Islet precursor cell (in vitro differentiated cells): ENCODE measurements at places on chromosomes 5 and 9.

DNA sequence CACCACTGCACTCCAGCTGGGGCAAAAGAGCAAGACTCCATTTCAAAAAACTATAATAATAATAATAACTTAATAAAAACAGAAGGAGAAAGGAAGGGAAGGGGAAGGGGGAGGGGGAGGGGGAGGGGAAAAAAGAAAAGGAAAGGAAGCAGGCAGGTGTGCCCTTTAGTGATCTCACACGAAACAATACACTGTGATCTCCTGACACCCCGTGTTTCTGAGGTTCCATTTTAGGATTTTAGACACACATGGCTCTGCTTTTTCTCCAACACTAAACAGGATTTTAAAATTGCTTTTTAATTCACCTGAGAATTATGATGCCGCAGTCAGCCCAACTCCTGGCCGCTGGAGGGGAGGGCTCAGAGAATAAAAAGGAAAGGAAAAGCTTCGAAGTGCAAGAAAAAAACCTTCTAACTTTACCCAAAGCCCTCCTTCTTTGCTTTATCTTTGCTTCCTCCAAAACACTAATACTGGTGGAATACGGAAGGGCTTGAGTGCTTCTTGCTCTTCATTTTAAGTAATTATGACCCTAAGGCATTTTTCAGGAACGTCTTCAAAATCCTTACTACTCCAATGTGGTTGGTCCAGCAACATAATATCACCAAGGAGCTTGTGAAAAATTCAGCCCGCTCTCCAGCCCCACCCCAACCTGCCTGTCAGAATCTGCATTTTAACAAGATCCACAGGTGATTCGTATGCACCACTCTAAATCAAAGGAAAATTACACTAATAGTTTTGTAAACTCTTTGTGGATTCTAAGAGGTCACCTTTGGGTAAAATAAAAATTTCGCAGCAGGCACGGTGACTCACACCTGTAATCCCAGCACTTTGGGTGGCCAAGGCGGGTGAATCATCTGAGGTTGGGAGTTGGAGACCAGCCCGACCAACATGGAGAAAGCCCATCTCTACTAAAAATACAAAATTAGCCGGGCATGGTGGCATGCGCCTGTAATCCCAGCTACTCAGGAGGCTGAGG, 66.0 kb downstream of the MYO10 start:
- no peak for DNase-seq

DNA sequence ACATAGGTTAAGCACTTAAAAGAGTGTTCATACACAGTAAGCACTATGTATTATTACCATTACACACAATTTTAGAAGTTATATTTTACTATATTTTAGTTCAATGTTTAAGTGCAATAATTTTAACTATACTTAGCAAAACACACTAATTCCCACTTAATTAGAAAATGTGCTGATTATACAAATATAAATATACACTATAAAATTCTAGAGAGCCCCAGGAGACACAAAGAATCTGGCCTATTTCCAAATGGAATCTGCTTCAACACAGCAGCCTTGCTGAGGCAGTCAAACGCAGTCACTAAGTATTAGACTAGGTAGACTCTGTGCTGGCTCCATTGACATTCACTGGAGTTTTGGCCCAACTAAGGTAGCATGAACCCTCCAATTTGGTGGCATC, 160.9 kb downstream of the CETN3 start:
- no peak for DNase-seq

DNA sequence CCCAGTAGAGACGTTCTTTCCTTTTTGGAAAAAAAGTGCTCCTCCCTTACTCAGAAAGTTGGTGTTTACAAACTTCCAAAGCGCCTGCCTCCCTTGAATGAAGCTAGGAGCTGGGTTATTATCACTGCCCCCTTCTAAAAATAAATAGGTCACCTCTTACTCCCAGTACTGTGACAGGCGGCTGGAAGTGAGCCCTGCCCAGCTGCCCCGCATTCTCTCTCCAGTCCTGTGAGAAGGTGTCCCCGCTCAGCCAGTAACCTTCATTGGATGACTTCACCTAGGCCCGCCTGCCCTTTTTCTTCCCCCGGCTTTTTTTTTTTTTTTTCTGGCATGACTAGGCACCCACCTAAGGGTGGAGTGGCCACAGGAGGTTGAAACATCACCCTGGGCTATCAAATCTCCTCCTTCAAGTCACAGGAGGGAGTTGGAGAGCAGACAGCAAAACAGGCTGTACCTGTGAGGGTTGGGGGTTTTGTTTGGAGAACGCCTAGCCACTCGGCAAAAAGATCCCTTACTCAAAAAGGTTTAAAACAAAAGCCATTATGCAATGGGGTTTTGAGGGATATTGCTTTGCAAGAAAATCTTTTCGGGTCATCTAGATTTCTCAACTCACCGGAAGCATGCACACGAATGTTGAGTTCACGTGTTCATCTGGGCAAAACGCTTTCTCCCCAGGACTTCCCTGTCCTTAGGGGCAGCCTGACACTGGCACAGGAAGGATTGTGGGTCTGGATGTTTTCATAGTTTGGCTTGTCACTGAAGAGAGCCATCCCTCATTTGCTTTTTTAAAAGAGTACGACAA, 43.3 kb upstream of the ZNF622 start:
- DNase-seq: peak; percentile 87

GRCh38 chr9:103928442-103928841, 165.7 kb upstream of the SMC2 start:
- DNase-seq: no peak

DNA sequence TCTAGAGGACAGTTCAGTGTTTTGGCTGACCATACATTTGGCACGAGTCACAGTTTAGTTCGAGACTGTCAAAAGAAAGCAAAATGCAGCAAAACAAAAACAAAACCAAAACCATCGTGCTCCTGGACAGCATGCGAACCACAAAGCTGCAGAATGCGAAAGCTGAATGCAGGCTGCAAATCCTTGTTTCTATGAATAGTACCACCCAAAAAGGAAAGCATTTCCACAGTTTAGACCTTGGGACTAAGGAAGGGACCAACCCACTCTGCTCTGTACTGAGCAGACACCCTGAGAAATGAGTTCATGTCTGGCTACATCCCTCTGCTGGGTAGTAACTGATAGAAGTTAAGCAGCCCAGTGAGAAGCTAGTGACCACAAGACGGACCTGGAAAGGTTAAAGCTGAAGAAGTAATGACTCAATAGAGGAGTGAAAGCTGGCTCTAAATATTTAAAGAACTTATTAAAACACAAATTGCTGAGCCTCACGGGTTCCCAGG, 3.9 kb downstream of the GCNT4 start:
- peak; percentile 66 for DNase-seq

- DNase-seq: no peak
Measured at GRCh38 chr9:134676886-134677285, 35.3 kb downstream of the COL5A1 start.

GRCh38 chr5:16520841-16521240, 55.2 kb upstream of the ZNF622 start:
- DNase-seq: no peak

- peak; percentile 55 for DNase-seq
Measured at GRCh38 chr9:94643176-94643575, 3.9 kb upstream of the FBP1 start.

DNA sequence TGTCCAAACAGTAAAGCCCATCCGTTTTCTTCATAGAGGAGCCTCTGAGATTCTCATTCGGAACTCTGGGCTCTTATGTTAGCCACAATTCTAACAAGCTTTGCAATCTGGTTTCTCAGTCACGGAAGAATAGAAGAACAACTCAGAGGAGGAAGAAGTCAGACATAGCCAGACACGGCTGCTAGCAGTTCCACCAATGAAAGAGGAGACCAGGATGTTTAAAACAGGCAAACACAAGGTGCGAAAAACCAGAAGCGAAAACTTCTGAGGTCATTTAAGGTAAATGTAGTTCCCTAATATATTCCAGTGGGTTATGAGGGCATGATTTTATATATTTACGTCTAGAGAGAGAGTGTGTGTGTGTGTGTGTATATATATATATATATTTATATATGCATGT, 34.1 kb upstream of the GDNF start:
- no peak for DNase-seq

DNA sequence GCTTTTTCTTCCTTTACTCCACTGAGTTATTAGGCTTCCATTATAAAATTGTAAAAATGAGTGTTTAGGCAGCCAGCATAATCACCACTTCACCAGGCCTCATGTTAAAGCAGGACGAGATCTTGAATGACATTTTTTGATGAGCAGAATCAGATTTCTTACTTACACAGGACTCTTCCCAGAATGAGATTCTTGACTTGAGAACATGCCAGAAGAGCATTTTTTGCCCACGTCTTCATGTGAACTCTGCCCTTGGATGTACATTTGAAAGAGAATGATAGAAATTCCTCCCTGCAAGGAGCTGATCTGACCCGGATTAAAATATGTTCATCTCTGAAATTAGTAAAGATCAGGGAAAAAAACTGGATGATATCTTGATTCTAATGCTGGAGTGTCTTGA, 212.1 kb upstream of the ADRA1B start:
- DNase-seq: no peak

GRCh38 chr9:33884856-33885701, 68.1 kb downstream of the UBE2R2 start:
- DNase-seq: no peak

DNA sequence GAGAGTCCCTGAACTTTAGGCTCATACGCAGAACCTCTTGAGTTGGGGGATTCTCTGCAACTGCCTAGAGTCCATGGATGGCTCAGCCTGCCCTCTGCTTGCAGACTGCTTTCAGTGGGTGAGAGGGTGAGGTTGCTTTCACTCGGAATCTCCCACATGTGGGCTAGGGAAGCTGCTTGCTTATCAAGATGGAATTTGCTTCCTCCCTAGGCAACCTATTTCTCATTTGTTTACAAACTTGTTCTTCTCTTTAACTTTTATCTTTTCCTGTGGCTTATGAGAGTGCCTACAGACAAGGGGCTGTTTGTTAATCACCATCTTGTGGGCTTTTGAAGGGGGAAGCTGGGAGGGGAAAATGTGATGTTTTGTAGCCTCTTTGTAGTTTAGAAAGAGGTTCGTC, 10.0 kb downstream of the TLE4 start:
- DNase-seq: peak; percentile 87

DNA sequence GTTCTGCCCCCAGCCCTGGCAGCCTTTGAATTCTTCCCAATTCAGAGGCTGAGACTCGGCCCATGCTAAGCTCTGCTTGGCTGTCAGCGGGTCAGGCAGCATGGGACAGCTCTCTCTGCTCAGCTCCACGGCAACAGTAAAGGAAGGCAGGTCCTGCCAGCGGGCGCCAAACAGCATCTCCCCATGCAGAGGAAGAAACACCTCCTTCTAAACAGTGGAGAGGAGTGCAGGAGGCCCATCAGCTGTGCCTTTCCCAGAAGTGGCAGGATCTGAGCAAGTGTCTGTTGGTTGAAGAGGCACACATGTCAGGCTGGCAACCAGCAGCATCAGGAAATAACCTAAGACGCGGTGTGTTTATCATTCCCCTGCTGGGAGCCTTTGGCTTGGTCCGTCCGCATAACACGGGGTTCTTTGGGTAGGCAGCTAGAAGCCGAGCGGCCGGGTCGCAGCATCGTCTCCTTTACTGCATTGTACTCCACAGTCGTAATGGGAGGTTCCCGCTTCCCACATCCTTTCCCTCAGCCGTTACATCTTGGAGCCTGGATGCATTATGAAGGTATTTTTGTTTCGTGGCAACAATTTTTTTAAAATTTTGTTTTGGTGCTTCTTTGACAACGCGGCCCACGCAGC, 42.7 kb upstream of the NCS1 start:
- DNase-seq: no peak

GRCh38 chr9:72154468-72155285, 5.4 kb downstream of the GDA start:
- no peak for DNase-seq

GRCh38 chr9:114806526-114806900, 674 bp upstream of the TNFSF15 start:
- DNase-seq: no peak

DNA sequence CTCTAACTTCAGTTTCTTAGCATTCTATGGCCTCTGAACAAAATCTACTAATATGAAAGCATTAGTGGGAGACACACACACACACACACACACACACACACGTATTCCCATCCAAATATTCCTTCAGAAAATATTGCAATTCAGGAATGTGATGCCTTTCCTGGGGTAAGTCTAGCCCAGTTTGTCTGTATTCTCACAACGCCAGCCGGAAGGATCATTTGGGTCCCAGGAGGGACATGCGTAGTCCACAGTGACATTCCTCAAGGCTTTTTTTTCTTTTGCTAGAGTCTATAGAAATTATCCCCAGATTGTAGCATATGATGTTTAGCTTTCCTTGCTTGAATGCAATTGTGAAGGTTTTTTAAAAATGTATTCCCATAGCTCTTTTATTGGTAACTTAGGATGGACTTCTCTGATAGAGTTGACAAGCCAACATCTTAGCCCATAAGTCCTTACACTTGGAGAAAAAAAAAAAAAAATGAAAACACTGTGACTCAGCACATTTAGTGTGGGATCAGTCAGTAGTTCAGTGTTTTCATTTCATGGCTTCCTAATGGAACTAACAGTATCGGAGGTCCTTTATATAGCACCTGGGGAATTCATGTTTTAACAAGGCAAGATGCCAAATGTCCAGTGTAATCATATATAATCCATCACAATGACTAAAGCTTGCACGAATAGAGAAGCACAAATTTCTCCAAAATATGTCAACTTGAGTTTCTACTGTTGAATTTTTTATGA, 316.5 kb downstream of the DIRAS2 start:
- DNase-seq: no peak
